ENCODE measurements at places on chromosomes 5 and 9. TPM values are rescaled to one million over a fixed set of nuclear protein-coding genes. Genes with fewer than 3 reads are reported as not detected.

GABRB2 gene
- 1.1 TPM for total RNA-seq

DNA sequence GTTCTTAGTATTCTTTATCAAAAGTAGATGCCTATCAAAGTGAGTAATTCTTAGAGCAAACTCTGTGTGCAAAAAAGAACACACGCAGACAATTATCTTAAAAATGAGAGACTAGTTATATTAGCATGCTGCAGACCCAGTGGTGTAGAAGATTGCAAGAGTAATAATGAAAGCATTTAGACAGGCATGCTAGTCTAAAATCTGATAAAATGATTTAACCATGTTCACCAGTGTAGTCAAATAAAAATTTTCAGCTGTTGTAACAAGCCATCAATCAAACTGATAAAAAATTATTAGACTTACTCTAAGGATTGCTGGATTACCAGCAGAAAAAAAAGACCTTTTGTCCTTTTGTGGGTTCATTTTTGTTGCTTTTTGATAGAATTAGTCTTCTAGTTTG lies 241.9 kb upstream of the TLE4 start:
- no peak for DNase-seq

DNA sequence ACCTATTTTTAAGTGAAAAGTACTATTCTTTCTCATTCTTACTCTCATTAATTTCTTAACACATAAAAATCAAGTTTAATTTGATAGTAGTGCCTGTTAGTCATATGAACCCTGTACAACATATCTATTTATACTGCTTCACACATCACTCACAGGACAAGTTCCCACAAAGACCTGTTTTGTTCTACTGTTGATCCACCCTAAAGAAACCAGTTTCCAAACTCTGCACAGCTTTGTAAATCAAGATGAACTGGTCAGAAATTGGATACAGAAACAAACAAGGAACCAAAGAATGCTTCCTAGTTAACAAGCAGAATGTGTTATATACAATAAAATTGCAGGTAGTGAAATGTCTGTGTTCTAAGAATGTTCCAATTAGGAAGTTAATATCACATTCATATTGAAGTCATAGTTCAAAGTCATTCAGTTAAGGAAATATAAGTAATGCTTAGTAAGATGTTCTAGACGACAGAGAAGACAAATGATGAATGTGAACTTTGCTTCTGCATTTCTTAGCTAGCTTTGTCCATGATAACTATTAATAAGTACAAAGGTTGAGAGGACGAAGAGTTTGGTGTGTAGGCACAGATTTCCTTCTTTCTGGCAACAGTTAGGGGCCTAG lies 33.4 kb downstream of the C9orf85 start:
- peak; percentile 45 for DNase-seq

DNA sequence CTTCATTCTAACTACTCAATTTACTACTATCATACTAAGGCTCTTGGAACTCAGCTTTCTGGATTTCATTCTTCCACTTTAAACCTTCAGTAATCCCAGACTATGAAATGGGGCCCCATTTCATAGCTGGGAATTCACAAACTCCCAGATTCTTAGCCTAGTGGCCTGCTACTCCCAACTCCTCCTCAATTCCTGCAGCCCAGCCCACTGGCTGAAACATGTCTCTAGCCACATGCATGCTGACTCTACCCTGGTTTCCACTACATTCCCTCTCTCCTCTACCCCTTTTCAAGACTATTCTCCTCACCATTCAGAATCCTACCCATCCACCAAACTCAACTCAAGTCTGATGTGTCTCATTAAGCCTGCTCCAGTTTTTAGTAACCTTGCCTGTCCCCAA lies 370.6 kb downstream of the BNC2 start:
- DNase-seq: no peak

PCDHGA4 gene
- total RNA-seq: 10.5 TPM

GRCh38 chr5:115377468-115378217 lies 81.2 kb upstream of the CCDC112 start:
- no peak for DNase-seq

DNA sequence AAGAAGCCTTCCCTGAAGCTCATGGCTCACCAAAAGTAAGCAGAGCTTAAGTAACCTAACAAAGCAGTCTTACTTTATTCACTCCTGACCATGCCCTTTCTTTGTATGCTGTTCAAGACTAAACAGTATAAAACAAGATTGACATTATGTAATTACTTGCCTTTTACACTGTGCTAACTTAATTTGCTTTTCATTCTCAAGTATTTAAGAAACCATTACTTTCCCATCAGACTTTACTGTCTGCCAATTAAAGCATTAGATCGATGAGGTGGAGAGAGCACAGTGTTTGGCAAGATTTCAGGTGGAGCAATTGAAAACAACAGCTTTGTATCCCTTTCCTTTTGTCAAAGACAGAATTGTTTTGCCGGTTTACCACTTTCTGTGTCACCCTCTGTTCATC lies 98.2 kb downstream of the RORB start:
- no peak for DNase-seq

DNA sequence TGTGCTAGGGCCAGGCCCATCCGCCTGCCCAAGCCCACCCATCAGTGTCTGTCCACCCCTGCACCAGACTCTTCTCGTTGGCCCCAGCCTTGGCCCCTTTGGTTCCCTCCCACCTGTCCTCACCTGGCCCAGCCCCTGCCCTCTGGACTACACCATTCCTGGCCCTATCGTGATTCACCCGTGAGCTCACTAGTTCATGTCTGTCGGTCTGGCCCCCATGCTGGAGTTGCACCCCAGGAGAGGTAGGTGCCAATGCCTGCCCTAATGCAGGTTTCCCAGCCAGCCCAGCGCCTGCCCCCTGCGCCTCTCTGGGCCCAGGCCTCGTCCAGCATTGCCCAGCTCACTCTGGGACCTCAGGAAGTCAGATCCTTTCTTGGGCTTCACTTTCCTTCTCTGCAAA lies 115.4 kb upstream of the LMX1B start:
- DNase-seq: no peak
